Stimulated activated effector memory CD8-positive, alpha-beta T cell treated with anti-CD3 and anti-CD28 coated beads, Interleukin-12 subunit alpha, Interleukin-12 subunit beta, amount 100 ng/mL, for 72 hours (primary cell): ENCODE measurements at places on chromosomes 2 and 18.

- no peak for DNase-seq
Observed at GRCh38 chr2:9170458-9171130, 36.0 kb upstream of the ASAP2 start.

DNA sequence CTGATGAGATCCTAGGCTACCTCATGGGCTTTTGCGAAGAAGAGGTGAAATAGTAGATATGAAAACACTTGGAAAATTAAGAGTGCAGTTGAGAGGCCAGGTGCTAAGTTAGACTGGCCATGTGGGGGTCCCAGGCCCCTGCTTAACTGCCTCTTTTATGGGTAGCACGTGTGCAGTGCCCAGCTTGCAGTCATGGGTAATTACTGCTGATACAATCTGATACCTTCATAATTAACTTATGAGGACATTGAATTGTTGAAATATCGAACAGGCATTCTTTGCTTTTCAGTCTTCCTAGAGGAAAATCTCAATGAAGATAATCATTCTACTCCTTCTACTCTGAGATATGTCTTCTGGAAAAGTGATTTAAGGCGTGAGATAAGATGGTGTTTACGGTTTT is 11.6 kb downstream of the TRAF3IP1 start:
- no peak for DNase-seq

DNA sequence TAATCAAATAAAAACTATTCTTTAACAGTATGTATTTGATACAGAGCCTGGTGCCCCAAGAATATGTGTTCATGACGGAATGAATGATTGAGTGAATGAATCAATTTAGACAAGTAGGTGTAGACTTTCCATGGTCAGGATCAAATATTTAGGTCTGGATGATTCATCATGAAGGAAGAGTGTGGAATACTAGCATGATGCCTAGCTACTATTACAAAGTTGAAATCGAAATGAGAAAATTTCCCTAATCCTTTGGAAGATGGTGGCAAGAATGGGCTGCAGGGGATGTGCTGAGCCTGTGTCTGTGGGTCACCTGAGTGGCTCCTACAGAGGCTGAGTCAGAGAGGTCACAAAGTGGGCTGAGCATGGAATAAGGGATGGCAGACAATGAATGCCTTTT is 3.1 kb upstream of the MALT1 start:
- DNase-seq: peak; percentile 41

DNA sequence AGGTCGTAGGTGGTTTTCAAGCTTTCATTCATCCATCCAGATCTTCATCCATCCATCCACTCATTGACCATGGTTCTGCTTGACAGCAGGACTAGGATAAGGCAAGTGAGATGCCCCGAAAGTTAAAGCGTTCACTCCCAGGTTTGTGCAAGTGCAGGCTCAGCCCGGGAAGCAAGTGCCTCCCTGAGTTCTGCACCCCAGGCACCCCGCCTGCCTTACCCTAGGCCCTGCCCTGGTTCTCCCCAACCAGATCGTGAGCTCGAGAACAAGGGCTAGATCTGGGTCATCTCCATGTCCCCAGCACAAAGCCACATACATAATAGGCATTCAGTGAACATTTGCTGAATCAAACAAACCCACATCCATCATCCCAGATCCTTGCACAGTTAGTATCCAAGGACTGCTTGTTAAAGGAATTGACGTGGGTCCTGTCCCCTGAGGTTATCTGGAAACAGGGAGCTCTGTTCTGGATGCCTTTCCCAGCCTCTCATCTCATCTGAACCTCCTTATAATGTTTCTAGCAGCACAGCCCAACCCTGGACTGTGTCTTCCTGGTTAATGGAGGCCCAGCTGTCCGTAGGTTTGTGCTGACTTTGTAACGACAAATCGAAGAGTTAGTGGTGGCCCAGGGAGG is 116.1 kb upstream of the GPC1 start:
- no peak for DNase-seq

DNA sequence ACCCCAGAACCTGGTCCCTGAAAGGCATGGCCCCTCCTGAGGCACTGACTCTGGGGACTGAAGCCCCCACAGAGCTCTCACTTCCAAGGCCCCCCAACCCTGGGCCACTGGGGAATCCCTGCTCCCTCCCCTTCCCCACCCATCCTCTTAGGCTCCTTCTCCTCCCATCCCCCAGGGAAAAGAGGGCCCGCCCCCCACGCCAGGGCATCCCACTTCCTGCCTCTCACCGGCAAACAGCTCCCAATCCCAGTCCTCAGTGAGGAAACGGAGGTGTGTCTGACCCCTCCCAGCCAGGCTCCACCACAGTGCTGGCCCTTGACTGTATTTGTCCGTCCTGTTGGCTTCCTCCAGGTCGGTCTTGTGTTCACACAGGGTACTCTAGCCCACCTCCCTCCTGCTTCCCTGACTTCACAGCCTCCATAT is 35.0 kb upstream of the PTMA start:
- DNase-seq: no peak

GRCh38 chr18:12742453-12742852 is 39.6 kb downstream of the PSMG2 start:
- DNase-seq: no peak

GRCh38 chr2:154336201-154336600 is 362.3 kb upstream of the KCNJ3 start:
- DNase-seq: no peak

DNA sequence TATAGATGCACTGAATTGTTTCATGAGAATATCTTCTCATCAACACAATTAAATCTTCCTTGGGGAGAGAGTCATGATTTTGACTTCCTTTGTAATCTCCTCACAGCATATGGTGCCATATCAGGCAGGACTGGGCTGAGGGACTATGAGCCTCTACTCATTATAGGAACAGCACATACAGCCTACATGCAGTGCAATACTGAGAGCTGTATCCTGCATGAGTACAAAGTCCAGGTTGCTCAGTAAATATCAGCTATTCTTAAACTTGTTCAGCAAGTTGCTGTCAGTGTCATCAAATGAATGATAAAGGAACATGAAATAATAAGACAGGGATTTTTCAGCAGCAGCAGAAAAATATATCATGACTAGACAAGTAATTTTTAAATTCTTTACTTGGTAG is 10.8 kb downstream of the DLGAP1 start:
- no peak for DNase-seq

DNA sequence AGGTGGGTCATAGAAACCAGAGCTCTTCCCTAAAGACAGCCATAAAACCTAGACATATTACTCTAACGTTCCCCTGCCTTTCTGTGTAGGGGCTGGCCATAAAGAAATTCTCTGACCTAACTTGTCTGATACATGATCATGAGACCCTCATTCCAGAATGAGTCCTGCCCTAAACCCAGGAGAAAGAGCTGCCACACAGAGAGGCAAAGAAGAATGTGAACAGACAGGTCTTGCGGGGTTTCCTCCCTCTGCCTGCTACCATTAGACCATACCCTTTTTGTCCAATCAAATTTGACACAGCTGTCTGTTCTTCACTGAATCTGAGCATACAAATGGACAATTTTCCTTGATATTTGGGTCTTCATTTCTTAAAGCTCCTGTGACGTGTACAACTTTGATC is 198.8 kb upstream of the LHCGR start:
- DNase-seq: no peak

- DNase-seq: no peak
Observed at GRCh38 chr2:106944215-106944614, 58.2 kb upstream of the ST6GAL2 start.

- peak; percentile 55 for DNase-seq
Observed at GRCh38 chr18:13455960-13456481, 237.5 kb downstream of the LDLRAD4 start.

DNA sequence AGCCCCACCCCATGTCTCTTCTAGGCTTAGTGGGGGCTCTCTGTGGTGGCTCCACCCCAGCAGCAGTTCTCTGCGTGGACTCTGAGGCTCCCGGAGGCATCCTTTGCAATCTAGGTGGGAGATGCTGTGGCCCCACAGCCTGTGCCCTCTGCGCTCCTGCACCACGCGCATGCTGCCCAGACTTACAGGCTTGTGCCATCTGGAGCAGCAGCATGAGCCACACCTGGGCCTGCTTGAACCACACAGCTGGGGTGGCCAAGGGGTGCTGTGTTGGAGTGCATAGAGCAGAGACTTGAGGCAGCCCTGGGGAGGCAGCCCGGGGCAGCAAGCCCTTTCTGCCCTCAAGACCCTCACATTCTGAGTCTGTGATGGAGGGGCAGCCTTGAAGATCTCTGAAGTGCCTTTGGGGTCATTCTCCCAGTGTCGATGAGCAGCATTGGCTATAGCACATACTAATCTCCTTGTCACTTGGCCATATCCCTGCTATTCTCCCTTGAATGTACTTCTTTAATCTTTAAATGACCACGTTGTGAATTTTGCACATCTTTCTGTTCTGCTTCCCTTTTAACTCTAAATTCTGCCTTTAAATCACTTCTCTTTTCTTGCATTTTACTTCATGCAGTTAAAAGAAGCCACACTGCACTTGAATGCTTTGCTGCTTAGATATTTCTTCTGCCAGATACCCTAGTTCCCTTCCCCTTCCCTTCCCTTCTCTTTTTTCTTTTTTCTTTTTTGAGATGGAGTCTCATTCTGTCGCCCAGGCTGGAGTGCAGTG is 62.4 kb downstream of the NCAPH start:
- no peak for DNase-seq

GRCh38 chr18:32909798-32910561 is 137.2 kb upstream of the KLHL14 start:
- DNase-seq: no peak

- DNase-seq: no peak
Observed at GRCh38 chr2:4873364-4873763, 818.8 kb upstream of the SOX11 start.

- DNase-seq: no peak
Observed at GRCh38 chr2:216860426-216861137, 718 bp upstream of the TNP1 start.

DNA sequence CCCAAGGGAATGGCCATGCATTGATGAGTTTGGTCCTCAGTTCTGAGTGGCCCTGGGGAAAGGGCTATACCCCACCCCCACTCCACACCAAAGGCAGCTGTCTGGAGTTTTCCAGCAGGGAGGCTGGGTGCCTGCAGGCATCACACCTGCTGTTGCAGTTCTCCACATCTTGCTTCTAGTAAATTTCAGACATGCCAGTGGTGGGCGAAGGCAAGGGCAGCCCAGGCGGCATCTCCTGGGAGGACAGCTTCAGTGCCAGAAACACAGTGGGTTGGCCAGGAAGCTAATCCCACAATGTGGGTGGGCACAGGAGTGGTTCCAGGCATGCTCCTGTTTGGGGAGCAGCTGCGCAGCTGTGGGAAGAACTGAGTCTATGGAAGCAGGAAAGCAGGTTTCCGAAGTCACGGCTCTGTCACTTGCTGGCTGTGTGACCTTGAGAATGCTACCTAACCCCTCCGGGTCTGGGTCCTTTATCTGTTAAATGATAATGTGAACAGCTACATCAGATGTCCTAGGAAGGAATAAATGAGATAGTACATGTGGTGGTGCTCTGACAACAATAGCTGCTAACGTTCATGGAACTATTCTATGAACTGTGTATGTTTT is 84.6 kb upstream of the SPTBN1 start:
- no peak for DNase-seq

GRCh38 chr2:185128346-185128745 is 530.0 kb downstream of the ZNF804A start:
- no peak for DNase-seq

DNA sequence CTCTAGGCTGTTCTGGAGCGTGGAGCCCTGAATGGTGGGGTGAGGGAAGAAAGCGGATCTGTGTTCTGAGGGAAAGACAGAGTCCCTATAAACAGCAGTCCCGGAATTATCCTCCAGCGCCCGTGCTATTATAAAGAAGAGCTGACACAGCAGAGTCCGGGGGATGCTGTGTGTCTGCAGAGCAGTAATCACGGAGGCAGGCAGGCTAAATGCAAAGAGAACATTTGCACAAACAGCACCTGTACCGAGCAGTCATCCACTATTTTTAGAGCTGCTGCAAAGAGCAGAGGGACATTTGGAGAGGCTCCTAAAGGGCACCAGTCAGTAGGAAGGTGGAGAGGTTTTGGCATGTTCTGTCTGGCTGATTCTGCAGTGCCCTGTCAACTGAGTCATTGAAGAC is 293.8 kb upstream of the SLC14A2 start:
- DNase-seq: no peak
